ENCODE measurements at places on chromosomes 5 and 9.

- no peak for DNase-seq
Measured at GRCh38 chr9:8224381-8224801, 424.8 kb upstream of the DMAC1 start.

DNA sequence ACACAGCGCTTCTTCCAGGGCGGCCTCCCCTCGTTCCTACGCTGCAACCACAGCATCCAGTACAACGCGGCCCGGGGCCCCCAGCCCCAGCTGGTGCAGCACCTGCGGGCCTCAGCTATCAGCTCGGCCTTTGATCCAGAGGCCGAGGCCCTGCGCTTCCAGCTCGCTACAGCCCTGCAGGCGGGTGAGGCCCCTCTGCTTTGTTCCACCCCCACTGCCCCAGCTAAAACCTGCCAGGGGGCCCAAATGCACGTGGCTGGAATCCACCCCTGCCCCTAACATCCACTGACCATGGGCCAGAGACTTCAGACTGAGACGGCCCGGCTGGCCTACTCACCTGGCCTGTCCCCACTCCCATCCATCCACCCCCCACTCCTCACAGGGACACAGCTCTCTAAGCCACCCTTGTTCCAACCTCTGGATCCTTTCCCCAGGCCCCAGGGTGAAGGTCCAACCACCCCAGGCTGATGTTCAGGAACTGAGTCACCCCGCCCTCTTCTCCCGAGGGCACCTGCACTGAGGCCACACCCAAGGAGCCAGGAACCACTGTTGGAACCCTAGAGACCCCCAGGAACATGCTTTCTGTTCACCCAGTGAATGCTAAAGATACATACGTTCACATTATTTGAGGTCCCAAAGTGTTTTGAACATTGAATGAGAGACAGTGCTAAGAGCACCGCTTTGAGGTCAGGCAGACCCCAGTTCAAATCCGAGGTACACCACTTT, 18.9 kb upstream of the ASS1 start:
- no peak for DNase-seq

GRCh38 chr5:103758996-103759395, 196.4 kb upstream of the NUDT12 start:
- DNase-seq: no peak

GRCh38 chr9:130755377-130756007, 61.9 kb downstream of the EXOSC2 start:
- no peak for DNase-seq

DNA sequence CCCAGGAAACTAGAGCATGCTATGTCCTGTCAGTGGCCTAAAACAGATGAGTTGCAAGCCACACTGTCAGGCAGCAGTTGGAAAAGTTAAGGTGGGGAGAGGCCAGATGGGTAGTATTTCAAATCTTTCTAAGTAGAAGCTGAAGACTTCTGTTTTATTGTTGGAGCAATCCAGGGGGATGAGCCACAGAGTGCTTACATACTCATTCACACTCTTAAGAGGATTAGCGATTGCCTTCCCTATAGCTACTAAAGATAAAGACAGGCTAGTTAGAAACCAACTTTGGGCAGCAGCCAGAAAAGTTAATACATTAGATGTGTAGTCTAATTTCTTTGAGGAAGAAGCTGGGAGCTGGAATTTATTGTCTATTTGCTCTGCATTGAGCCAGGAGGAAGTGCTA, 61.7 kb upstream of the ELAVL2 start:
- DNase-seq: no peak

DNA sequence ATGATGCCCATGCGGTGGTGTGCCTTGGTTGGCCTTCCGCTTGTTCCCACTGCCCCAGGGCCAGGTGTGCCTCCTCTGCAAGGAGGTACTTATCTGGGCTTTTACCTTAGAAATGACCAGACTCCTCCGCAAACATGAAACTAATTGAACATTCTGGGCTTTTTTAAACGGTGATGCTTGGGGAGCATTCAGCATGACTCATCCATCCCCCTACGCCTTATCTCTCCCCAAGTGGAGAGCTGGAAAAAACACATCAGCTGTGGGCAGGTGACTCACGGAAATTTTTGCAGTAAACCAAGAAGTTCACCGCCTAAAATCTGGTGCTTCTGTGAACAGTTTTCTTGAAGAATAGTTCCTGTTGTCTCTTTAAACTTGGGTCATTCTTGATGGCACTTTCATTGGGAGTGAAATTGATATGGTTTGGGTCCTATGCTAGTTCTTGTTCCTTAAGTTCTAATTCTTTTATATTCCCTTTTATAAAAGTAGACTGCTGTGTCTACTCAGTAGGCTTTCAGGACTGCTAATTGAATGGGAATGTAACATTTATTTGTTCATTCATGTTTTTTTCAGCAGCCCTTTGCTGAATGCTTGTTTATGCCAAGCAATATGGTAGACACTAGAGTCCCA, 39.6 kb downstream of the SFXN1 start:
- peak; percentile 53 for DNase-seq

- DNase-seq: no peak
Measured at GRCh38 chr5:178155065-178155464, 1.4 kb upstream of the NHP2 start.

DNA sequence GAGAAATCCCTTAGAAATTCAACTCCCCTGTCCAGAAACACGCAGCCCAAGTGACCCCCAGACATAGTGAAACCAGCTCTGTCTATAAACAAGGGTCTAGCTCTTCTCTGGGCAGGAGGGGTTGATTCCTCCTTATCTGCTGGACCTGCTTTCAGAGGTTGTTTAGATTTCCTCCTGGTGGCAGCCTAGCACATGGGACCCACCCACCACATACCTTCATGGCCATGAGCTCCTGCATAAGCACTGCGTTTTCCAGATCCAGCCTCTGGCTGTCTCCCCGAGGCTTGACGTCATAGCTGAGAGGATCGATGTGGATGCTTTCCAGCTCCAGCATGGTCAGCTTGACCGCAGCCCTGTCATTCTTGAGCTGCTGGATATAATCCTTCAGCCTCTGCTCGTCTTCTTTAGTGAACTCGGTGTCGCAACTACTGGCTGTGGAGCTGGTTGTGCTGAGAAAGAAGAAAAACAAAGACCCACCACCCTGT, 77.0 kb downstream of the DCP2 start:
- DNase-seq: no peak

GRCh38 chr5:159316519-159317383, 13.5 kb downstream of the IL12B start:
- DNase-seq: peak; percentile 75

DNA sequence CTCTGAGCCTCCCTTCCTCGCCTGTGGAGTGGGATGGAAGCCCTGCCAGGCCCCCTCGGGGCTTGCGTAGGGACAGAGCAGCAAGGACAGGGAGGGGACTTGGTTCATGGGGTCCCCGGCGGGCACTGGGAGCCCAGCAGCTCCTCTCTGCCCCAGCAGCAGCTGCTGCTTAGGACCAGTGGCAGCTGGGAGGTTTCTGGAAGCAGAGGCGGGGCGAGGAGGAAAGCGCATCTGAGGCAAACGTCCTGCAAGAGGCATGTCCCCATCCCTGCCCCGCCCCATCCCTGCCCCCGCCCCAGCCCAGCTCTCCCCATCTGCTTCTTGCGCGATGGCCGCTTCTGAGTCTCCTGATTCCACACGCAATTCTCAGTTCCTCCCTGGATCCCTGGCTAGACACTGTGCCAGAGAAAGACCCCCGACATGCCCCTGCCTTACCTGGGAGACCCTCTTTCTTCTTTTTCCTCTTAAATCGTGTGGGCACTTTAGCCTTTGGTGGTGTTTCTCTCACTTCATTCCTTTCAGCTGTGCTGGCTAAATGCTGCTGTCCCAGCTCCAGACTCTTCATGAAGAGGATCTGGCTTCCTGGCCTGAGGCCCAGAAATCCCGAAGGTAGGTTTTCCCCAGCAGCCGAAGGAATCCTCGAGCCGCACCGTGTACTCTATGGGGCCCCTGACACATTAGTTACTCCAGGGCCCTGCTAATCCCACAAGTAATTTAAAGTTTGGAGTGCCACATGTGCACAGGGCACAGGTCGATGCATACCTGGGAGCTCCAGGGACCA, 4.4 kb upstream of the OR2S2 start:
- DNase-seq: no peak

- no peak for DNase-seq
Measured at GRCh38 chr5:29230591-29230990, 1962.9 kb upstream of the CDH6 start.

- DNase-seq: no peak
Measured at GRCh38 chr5:165015126-165015525, 1509.7 kb downstream of the MAT2B start.

DNA sequence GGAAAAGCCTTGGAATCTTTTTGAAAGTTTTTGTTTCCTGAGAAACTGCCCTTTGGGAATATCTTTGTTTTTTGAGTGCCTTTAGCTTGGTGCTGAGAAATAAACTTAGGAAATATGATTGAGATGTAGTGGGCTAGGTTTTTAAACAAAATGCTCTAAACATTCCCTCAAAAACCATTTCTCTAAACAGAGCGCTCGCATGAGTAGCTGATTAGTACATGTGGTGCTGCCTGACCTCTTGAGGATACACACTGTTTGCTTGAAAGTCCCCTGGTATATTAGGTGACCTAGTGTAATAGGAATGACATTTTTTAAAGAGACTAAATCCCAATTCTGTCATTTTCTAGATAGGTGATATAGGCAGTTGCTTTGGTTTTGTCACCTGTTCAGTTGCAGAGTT, 132.3 kb downstream of the ADAMTSL1 start:
- no peak for DNase-seq
